DMS153 (cell line): ENCODE measurements at places on chromosomes 7 and 10.

DNA sequence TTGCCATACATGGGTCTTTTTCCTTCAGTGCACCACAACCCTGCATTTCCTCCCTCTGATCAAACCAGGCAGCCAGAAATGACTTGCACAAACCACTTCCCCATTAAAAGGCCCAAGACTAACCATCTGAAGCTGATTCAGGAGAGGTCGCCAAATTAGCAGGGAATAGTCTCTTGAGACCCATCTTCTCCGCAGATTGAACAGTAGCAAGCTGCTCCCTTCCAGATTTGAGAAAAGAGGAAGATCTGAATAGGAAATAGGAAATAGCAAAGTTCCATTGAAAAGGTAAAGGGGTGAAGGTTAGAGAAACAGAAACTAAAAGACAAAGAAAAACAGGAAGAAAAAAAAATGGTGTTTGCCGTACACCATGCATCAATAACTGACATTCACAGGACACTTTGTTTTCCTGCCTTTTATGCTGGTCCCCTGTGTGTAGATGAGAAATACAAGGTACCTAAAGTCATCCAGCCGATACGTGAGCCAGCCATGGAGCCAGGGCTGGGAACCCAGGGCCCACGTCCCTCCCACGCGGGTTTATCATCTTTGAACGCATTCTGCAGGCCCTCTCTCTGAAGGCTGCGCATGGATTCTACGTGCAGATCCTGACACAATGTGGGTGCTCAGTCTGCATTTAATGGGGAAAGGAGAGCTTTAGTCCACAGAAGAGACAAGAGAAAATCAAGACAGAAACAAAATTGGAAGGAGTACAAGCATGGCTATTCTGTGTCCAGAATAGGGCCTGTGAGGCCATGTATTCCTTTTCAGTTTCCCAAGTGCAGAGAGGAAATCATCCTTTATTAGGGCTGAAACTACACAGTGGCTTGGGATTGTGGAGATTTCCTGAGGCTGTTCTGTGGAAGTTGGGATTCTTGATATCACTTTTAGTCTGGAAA is 268.4 kb upstream of the NPVF start:
- no peak for DNase-seq

GRCh38 chr7:43884209-43884608 is 14.9 kb upstream of the MRPS24 start:
- DNase-seq: no peak

- DNase-seq: no peak
These were observed 208.1 kb downstream of the KIAA1217 start for GRCh38 chr10:24417053-24417452.

DNA sequence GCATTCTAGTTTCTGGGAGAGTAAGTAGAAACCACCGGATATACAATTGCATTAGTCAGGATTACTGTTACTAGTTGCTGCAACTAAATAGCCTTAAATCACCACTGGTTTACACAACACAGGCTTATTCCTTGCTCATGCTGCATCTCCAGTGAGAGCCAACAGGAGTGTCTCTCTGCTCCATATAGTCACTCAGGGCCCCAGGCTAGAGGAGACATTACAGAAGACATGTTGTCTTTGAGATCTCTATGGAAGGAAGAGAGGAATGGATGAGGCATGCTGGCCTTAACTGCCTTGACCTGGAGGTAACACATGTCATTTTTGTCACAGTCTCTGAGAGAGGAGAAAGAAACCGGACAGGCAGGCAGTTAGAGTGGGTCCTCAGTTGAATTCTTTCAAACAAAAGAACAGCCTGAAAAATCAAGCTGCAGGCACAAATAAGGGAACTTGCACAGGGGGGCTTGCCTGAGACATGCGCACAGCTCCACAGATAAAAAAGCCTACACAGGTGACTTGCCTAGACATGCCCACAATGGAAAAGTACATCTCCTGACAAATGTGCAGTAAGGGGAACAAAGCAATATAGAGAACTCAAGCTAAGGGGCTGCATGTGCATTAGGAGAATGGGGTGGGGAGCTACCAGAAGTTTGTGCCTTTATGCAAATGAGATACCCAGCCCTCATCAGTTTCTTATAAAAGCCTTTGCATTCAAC is 348.0 kb downstream of the TYW1 start:
- no peak for DNase-seq
